Right hindlimb (tissue), 1 donor: ENCODE measurements at places on chromosomes 7 and 10.

DNA sequence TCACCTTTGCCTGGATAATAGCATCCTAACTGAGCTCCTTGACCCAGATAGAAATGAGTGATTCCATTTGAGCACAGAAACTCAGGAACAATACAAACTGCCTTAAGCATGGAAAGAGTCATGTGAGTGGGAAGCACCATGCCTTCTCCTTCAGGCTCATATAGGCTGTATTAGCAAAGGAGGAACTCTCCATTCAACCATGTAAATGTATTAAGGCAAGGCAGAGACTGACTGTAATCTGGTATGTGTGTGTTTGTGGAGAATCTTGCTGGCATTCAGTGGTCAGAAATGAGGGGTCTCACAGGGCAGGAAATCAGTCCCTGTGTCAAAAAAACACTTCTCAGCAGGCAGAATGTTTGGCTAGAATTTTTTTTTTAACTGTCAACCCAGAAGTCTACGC is 40.2 kb downstream of the COA1 start:
- no peak for DNase-seq

- no peak for DNase-seq
Measured at GRCh38 chr10:32155075-32155516, 98.9 kb upstream of the KIF5B start.

DNA sequence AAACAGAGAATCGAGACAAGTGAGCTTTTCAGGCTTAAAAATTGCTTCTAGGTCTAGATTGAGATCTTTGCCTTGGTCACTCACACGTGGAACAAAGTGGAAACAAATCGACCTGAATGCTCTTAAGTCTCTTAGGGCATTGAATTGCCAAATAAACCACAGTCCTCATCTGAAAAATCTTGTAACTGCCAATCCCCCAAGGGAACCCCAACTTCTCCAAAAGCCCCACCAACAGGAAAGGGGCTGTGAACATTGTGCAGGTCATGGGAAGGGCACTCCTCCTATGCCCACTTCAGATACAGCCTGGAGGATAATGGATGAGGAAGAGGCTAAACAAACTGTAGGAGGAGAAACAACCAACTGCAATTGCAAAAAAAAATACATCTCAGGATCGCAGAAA is 91.3 kb downstream of the DGKI start:
- DNase-seq: no peak

- DNase-seq: no peak
Measured at GRCh38 chr10:29524294-29524693, 110.5 kb downstream of the SVIL start.

GRCh38 chr10:89257581-89257980 is 6.0 kb upstream of the LIPA start:
- peak; percentile 31 for DNase-seq

DNA sequence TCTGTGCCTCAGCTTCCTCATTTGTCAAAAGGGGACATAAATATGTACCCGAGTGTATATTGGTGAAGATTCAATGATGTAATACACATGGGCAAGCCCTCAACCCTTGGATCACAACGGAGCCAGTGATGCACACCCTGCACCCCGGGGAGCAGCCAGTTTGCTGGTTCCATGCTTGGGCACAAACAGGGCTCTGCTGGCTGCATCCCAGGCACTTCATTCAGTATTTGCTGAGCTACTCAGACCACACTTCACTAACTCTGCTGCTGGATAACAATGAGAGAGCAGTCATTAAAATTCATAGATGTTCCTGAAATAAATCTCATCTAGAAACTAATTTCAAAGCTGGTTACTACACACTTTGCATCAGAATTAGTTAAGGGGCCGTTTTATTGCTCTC is 72.0 kb downstream of the SCRN1 start:
- DNase-seq: no peak
